Activated naive CD4-positive, alpha-beta T cell treated with anti-CD3 and anti-CD28 coated beads, Interleukin-2, amount 10 ng/mL, durations not matched to agents 5 hours and 36 hours (primary cell): ENCODE measurements at places on chromosomes 12 and 14. TPM values are rescaled to one million over a fixed set of nuclear protein-coding genes. Genes with fewer than 3 reads are reported as not detected.

The PAH gene
- total RNA-seq, result not detected

The SRRM4 gene
- not detected for total RNA-seq

The EML5 gene
- 1.9 TPM for total RNA-seq

The LALBA gene
- total RNA-seq, result not detected

The TGM1 gene
- total RNA-seq, result 3.3 TPM

The TIMM9 gene
- total RNA-seq, result 43.5 TPM

The KRT3 gene
- not detected for total RNA-seq

The SERPINA3 gene
- not detected for total RNA-seq

The APOF gene
- not detected for total RNA-seq

The DTX1 gene
- total RNA-seq, result 0.10 TPM

The LRIG3 gene
- not detected for total RNA-seq

The POC1B gene
- 39.2 TPM for total RNA-seq

The P2RX2 gene
- total RNA-seq, result not detected

The ALX1 gene
- not detected for total RNA-seq

The TCTN1 gene
- total RNA-seq, result 6.2 TPM

The ASCL1 gene
- not detected for total RNA-seq

The APOLD1 gene
- total RNA-seq, result 9.0 TPM

The NPAS3 gene
- total RNA-seq, result not detected

The LRR1 gene
- 34.1 TPM for total RNA-seq

The LMNTD1 gene
- total RNA-seq, result not detected

The TIMELESS gene
- 42.9 TPM for total RNA-seq

The GZMB gene
- total RNA-seq, result 61.9 TPM

The JAG2 gene
- 6.2 TPM for total RNA-seq

The SLC39A2 gene
- not detected for total RNA-seq

The TAS2R20 gene
- total RNA-seq, result 0.86 TPM

The HOXC11 gene
- total RNA-seq, result not detected

The CIROP gene
- not detected for total RNA-seq

The HHIPL1 gene
- total RNA-seq, result not detected

The BRF1 gene
- total RNA-seq, result 40.5 TPM

The PTCSC3 gene
- total RNA-seq, result not detected

The PTPRO gene
- 18.4 TPM for total RNA-seq

The MAP3K12 gene
- total RNA-seq, result 27.2 TPM

The MYH7 gene
- not detected for total RNA-seq

The MLF2 gene
- 85.0 TPM for total RNA-seq

The PTGER2 gene
- total RNA-seq, result 158 TPM

The MANSC1 gene
- total RNA-seq, result 0.14 TPM

The PRPH gene
- total RNA-seq, result not detected

The TOMM20L gene
- total RNA-seq, result not detected

The KRT83 gene
- total RNA-seq, result not detected

The TRPV4 gene
- total RNA-seq, result not detected

The NEUROD4 gene
- not detected for total RNA-seq

The C12orf57 gene
- 248 TPM for total RNA-seq

The GPR84 gene
- total RNA-seq, result 0.31 TPM

The MIPOL1 gene
- total RNA-seq, result not detected

The SALL2 gene
- 3.7 TPM for total RNA-seq

The SOCS2 gene
- total RNA-seq, result 131 TPM

The SIRT4 gene
- 1.5 TPM for total RNA-seq

The ARL1 gene
- 41.4 TPM for total RNA-seq

The CHFR gene
- 88.5 TPM for total RNA-seq

The HOXC12 gene
- total RNA-seq, result not detected

The WSB2 gene
- 47.3 TPM for total RNA-seq

The ESRRB gene
- total RNA-seq, result 0.10 TPM

The TAMALIN gene
- total RNA-seq, result 19.3 TPM
